Sigmoid colon (tissue), 7 donors: ENCODE measurements at places on chromosomes 12 and 14.

DNA sequence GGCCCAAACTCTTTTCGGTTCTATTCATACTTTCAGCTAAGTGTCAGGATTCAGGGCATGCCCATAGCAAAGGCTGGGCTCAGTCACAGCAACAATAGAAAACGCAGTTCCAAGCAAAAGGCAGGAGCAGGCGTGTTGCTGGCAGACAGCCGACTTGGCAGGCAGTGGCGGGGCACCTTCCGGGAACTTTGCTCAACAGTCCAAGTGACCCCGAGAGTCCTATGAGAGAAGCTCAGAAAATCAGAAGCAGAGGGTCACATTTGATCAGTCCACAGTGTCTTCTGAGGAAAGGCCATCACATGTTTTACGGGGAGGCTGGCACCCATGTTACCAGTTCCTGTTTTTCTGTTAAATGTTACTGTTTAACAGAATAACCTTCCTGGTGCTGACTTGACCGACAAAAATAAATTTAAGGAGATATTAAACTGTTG is 115.0 kb downstream of the DACT1 start:
- H3K4me1 ChIP-seq: peaks cover 48% of the 10 kb centered on the region
- no peaks in the 10 kb centered on the region for H3K27me3 ChIP-seq
- H3K27ac ChIP-seq: peak overlapping the region; percentile 45
- no peak overlapping the region for H3K4me3 ChIP-seq
- peak; percentile 85 for DNase-seq

DNA sequence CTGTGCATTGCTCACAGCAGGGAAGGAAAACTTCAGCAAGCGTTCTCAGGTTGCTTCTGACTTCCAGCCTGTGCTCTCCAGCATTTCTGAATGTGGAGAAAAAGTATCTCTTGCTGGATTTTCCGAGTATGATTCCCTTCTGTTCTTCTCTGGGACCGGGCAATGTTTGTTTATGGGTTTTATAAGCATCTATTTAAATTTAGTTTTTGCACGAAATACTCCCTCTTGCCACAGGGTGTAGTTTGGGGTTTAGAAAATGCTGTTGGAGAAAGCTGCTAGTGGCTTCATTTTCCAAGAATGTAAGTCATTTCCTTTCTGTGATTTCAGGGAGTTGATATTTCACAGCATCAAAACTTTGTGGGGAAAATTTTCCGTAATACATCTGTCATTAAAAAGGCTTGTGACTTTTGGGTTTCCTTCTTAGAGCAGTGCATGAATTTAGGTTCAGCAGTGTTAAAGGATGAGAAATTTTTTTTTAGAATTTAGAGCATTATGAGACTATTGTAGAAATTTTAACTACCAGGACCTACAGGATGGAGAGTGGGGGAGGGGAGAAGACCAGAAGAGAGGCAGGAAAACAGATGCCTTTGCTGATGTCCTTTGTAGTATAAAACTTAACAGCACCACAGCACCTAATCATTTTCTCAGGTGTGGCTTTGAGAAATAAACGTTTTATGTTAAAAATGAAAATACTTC is 1.5 kb downstream of the FRMD6 start:
- peak overlapping the region; percentile 94 for H3K27ac ChIP-seq
- no peaks in the 10 kb centered on the region for H3K36me3 ChIP-seq
- H3K4me1 ChIP-seq: no peaks in the 10 kb centered on the region

DNA sequence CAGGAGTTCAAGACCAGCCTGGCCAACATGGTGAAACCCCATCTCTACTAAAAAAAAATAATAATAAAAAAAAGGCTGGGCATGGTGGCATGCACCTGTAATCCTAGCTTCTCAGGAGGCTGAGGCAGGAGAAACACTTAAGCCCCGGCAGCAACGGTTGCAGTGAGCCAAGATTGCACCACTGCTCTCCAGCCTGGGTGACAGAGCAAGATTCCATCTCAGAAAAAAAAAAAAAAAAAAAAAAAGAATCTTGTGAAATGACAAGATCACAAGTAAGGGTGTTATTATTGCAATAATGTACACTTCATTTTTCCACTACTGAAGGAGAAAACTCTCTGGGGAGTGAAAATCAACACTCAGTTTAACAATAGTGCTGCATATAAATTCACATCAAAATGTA is 8.8 kb upstream of the PTGR2 start:
- DNase-seq: no peak
- H3K27ac ChIP-seq: no peak overlapping the region
- H3K4me3 ChIP-seq: no peak overlapping the region
- H3K4me1 ChIP-seq: no peaks in the 10 kb centered on the region
- H3K27me3 ChIP-seq: no peaks in the 10 kb centered on the region

- H3K27ac ChIP-seq: no peak overlapping the region
- peaks cover 46% of the 10 kb centered on the region for H3K27me3 ChIP-seq
- DNase-seq: no peak
- H3K4me3 ChIP-seq: no peak overlapping the region
- peaks cover 10% of the 10 kb centered on the region for H3K4me1 ChIP-seq
Observed at GRCh38 chr14:88326352-88327103, 3.5 kb upstream of the KCNK10 start.

DNA sequence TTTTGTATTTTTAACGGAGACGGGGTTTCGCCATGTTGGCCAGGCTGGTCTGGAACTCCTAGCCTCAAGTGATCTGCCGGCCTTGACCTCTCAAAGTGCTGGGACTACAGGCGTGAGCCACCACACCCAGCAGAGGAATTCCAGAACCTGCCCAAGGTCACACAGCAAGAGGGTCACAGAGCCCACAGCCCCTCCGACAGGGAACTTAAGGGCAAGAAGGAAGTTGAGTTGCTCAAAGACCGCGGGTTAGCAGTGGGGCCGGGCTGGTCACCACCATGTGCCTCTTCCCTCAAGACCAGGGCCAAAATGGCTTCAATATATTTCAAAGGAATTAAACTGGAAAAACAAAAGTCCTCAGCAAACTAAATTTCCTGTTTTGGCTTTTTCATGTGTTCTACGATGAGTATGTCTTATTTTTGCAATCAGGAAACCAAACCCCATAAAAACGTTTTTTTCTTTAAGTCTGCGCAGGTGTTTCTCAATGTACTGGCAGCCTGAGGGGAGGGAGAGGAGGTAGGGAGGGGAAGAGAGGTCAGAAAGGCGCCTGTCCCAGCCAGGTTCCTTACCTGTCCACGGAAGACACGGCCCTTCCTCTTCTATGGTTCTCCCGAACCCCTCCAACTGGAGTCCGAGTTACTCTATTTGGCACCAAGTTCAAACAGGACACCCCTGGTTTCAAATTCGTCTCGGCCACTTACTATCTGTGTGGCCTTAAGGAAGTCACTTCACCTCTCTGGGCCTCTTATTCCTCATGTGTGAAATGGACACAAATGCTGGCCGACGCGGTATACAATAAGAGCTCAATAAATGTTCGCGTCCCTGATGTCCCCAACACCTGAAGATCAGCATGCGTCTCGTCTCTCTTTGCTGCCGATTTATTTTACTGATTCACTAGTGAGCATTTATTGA is 778 bp downstream of the SLC8B1 start:
- H3K36me3 ChIP-seq: peaks cover 22% of the 10 kb centered on the region
- H3K4me3 ChIP-seq: peak overlapping the region; percentile 70
- H3K27ac ChIP-seq: peak overlapping the region; percentile 74
- no peak for DNase-seq
- H3K4me1 ChIP-seq: peaks cover 8% of the 10 kb centered on the region

GRCh38 chr12:27260746-27261145 is 16.7 kb downstream of the STK38L start:
- peaks cover 46% of the 10 kb centered on the region for H3K4me1 ChIP-seq
- no peaks in the 10 kb centered on the region for H3K36me3 ChIP-seq
- no peak overlapping the region for H3K4me3 ChIP-seq

- DNase-seq: no peak
- H3K36me3 ChIP-seq: no peaks in the 10 kb centered on the region
- no peak overlapping the region for H3K27ac ChIP-seq
- H3K4me1 ChIP-seq: peaks cover 15% of the 10 kb centered on the region
Observed at GRCh38 chr12:104686196-104686595, 229.4 kb downstream of the CHST11 start.

GRCh38 chr14:75570797-75571196 is 7.6 kb upstream of the FLVCR2 start:
- no peaks in the 10 kb centered on the region for H3K36me3 ChIP-seq
- no peak overlapping the region for H3K4me3 ChIP-seq
- no peaks in the 10 kb centered on the region for H3K4me1 ChIP-seq
- H3K27ac ChIP-seq: no peak overlapping the region
- H3K27me3 ChIP-seq: no peaks in the 10 kb centered on the region
- DNase-seq: no peak

DNA sequence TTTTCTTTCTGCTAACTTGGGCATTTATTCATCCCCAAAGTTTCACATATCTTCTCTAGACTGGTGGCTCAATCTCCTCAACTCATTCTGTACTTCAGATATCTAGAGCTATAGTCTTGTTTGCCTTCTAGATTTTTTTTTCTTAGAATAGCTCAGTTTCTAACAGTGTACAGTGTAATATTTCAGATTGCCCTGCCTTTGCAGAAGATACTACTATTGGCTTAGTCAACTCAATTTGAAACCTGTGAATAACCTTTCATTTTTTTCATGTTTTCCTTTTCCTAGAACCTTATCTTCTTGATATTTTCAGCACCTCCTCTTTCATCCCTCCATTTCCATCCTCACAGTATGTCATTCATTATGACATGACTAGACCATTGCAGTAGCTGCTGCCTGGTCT is 69.6 kb downstream of the OTOGL start:
- no peak overlapping the region for H3K27ac ChIP-seq
- H3K4me1 ChIP-seq: no peaks in the 10 kb centered on the region
- H3K4me3 ChIP-seq: no peak overlapping the region
- no peaks in the 10 kb centered on the region for H3K27me3 ChIP-seq
- no peak for DNase-seq

DNA sequence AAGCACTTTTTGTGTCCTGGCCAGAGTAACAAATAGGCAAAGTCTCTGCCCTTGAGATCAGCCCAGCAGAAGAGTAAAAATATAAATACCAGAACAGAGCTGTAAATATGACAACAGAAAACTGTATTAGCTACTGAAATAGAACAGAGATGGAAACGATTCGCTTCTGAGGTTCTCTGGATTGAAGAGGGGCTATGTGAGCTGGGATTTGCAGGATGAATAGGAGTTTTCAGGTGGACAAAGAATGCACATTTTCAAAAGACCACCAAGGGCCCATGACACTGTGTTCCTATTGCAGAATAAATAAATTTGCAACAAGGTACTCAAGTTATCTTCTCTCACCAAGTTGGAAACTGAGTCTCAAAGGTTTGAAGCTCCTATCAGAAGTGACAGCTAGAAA is 176.6 kb downstream of the BCL11B start:
- H3K36me3 ChIP-seq: no peaks in the 10 kb centered on the region
- no peak for DNase-seq
- no peaks in the 10 kb centered on the region for H3K4me1 ChIP-seq
- H3K27me3 ChIP-seq: no peaks in the 10 kb centered on the region
- H3K4me3 ChIP-seq: no peak overlapping the region

DNA sequence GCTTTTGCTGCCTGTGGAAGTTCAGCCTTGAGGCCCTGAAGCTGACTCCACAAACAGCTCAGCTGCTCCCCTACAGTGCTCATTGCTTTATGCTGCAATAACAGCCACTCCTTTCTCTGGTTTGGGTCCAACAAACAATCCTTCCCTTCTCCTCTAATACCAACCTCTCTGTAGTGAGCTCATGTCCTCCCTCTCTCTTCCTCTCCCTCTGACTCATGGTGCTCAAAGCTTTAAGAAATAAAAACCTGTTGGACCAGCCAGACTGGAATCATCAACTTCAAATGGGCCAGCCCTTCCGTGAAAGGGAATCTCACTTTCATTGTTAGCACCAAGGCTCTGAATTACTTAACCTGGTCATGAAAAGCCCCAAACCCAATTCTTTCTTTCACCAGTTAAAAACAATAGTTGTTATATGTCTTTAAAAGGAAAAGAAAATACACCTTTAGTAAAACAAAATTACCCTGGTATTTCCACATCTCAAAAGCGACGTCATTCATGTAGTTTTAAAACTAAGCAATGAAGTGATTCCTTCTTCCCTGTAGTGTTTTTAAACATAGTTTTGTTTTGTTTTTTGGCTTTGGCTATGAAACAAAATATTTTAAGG is 126.4 kb downstream of the DUSP6 start:
- no peaks in the 10 kb centered on the region for H3K36me3 ChIP-seq
- no peak overlapping the region for H3K4me3 ChIP-seq
- no peak for DNase-seq
- no peaks in the 10 kb centered on the region for H3K27me3 ChIP-seq

DNA sequence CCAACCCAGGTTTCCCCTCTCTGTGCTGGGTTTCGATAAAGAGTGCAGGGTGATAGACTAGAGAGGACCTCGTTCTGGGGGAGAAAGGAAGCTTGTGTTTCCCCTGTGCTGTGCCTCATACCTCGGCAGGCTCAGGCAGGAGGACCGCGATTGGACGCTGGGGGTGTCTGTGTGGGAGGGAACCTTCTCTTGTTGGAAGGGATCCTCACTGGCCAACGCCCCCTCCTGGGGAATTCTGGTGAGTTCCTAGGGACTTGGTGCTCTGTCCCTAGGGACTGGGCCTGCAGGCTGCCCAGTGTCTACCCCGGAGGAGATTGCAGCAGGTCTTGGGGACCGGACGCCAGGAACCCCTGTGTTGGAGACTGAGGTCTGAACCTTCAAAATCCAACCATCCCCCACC is 157.4 kb upstream of the PRMT8 start:
- H3K36me3 ChIP-seq: no peaks in the 10 kb centered on the region
- no peak overlapping the region for H3K27ac ChIP-seq
- H3K4me3 ChIP-seq: no peak overlapping the region
- no peaks in the 10 kb centered on the region for H3K27me3 ChIP-seq
- peak; percentile 57 for DNase-seq

- H3K36me3 ChIP-seq: no peaks in the 10 kb centered on the region
- no peaks in the 10 kb centered on the region for H3K27me3 ChIP-seq
- H3K4me3 ChIP-seq: peak overlapping the region; percentile 23
- H3K4me1 ChIP-seq: peaks cover 65% of the 10 kb centered on the region
Observed at GRCh38 chr14:101364503-101365328, 196.6 kb upstream of the DIO3 start.

GRCh38 chr14:21990116-21990515 is 316.5 kb upstream of the OR4E1 start:
- H3K36me3 ChIP-seq: no peaks in the 10 kb centered on the region
- H3K27ac ChIP-seq: no peak overlapping the region
- H3K4me1 ChIP-seq: no peaks in the 10 kb centered on the region
- H3K27me3 ChIP-seq: no peaks in the 10 kb centered on the region
- H3K4me3 ChIP-seq: no peak overlapping the region

DNA sequence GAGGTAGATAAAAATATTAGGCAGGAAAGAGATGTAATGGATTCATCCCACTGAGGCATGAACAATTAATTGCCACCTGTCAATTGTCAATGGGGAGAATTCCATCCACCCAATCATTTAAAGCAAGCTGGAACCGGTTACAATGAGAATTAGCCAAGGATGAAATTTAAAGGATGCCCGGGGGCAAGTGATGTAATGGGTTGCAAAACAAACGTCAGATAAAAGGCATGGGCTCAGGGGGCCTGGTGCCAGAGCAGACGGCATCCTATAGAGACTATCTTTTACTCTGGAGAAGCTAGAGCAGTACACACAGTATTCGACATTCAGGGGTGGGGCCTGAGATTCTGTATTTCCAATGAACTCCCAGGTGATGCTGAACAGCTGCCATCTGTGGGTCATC is 80.5 kb upstream of the ZFP36L1 start:
- H3K4me1 ChIP-seq: peaks cover 6% of the 10 kb centered on the region
- H3K27me3 ChIP-seq: no peaks in the 10 kb centered on the region
- H3K27ac ChIP-seq: no peak overlapping the region
- peaks cover 56% of the 10 kb centered on the region for H3K36me3 ChIP-seq

GRCh38 chr12:2475984-2476383 is 318.8 kb upstream of the FKBP4 start:
- no peak overlapping the region for H3K4me3 ChIP-seq
- DNase-seq: no peak
- H3K36me3 ChIP-seq: peaks cover 25% of the 10 kb centered on the region
- no peaks in the 10 kb centered on the region for H3K4me1 ChIP-seq
- no peaks in the 10 kb centered on the region for H3K27me3 ChIP-seq

GRCh38 chr12:65655074-65655493 is 169.2 kb upstream of the HMGA2 start:
- H3K4me1 ChIP-seq: no peaks in the 10 kb centered on the region
- H3K27ac ChIP-seq: no peak overlapping the region
- H3K27me3 ChIP-seq: no peaks in the 10 kb centered on the region
- H3K36me3 ChIP-seq: no peaks in the 10 kb centered on the region
- DNase-seq: no peak
